Muscle of leg (tissue), 16 donors: ENCODE measurements at places on chromosomes 12 and 14. TPM values are rescaled to one million over a fixed set of nuclear protein-coding genes. Genes with fewer than 3 reads are reported as not detected.

- peaks cover 17% of the 10 kb centered on the region for H3K4me1 ChIP-seq
- H3K36me3 ChIP-seq = peaks cover 57% of the 10 kb centered on the region
- H3K27ac ChIP-seq = no peak overlapping the region
- H3K27me3 ChIP-seq = no peaks in the 10 kb centered on the region
- H3K4me3 ChIP-seq = no peak overlapping the region
These were observed 2.0 kb downstream of the CHMP4A start for GRCh38 chr14:24211311-24211710.

DNA sequence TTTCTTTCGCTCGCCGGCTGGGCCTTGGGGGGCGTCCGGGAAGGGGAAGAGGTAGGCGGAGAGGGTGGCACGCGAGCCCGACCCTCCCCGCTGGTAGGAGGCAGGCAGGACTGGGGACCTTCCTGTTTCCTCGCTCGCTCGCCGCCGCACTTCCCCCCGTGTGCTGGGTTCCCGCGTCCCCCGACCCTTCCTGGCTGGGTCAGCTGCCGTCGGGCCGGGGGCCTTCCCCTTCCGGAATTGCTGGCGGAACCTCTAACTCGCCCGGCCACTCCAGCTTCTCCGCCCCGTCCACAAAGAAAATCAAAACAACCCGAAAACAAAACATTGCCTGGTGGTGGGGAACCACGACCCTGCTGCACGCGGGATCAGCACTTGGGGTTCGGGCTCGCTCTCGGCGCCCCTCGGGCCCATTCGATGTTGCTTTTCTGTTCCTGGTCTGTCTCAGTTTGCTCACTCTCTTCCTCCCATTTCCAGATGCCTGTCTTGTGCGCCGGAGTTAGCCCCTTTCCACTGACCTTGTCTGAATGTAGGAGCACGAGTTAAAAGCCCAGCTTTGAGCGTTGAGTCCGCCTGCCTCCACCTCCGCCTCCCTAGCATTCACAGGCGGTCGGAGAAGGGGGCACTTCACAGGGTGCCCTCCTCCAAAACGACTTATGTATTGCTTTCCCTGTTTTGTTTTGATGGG lies 581 bp downstream of the PAPOLA start:
- H3K4me1 ChIP-seq = peaks cover 10% of the 10 kb centered on the region
- peak overlapping the region; percentile 98 for H3K27ac ChIP-seq
- H3K36me3 ChIP-seq = no peaks in the 10 kb centered on the region
- no peaks in the 10 kb centered on the region for H3K27me3 ChIP-seq
- DNase-seq = peak; percentile 81
- H3K4me3 ChIP-seq = peak overlapping the region; percentile 96

DNA sequence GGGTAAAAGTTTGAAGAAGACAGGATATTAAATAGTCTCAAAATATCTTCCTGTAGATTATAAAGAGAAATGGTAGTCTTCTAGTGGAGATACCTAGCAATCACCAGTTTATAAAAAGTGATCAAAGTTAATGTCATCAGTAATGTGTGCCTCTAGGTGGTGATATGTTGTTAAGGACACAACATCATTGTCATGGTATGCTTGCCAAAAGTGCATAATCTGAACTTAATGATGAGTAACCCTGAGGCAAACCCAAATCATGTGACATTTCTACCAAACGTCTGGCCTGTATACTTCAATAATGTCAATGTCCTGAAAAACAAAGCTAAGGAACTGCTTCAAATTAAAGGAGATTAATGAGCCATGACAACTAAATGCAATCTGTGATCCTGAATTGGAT lies 214.7 kb downstream of the PHLDA1 start:
- H3K4me3 ChIP-seq = no peak overlapping the region
- H3K36me3 ChIP-seq = no peaks in the 10 kb centered on the region
- peak; percentile 16 for DNase-seq
- no peak overlapping the region for H3K27ac ChIP-seq
- no peaks in the 10 kb centered on the region for H3K27me3 ChIP-seq
- H3K4me1 ChIP-seq = peaks cover 26% of the 10 kb centered on the region

DNA sequence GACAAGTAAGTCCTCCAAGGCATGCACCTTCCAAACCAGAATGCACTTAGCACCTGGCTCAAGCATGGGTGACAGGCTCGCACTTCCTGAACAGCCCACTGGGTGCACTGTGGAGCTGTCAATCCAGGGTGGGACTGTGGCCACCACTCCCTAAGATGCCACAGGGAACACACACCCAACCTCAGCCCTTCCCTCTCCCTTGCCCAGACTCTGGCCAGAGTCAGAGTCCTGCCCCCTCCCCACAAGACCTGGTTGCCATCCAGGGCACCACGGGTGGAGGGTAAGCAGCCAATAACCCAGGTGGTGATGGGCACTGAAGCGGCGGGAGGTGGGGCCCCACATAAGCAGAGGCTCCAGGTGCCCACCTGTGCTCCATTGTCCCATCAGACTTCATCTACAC lies 160.6 kb downstream of the MYRFL start:
- H3K27me3 ChIP-seq = no peaks in the 10 kb centered on the region
- no peak overlapping the region for H3K27ac ChIP-seq
- H3K4me1 ChIP-seq = peaks cover 10% of the 10 kb centered on the region
- DNase-seq = no peak

DNA sequence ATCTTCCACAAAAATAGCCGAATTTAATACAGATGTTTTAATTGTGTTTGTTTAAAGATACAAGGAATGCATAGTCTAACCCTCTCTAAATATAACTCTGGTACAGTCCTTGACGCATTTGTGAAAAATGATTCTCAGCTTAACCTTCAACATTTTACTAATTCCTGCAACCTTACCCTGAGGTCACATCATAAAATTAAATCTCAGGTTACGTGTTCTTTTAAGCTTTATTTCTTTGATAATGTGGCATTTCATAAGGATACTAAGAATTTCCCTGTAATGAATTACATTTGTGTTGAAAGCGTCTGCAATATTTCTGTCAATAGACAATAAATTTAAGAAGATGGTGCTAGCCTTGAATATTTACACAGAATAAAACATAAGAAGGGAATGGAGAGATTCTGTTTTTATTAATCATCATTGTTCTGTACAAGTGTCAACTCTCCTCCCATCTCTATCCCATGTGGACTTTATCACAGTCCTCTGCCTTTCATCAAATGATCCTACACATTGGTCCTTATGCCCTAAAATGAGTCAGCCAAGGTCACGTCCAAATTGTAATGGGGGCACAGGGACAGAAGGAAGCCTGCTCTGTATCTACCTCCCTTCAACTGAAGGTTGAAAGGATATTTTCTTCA lies 769.3 kb upstream of the FLRT2 start:
- H3K4me1 ChIP-seq = no peaks in the 10 kb centered on the region
- H3K4me3 ChIP-seq = no peak overlapping the region
- H3K27me3 ChIP-seq = no peaks in the 10 kb centered on the region
- H3K36me3 ChIP-seq = no peaks in the 10 kb centered on the region
- no peak overlapping the region for H3K27ac ChIP-seq
- DNase-seq = no peak

DNA sequence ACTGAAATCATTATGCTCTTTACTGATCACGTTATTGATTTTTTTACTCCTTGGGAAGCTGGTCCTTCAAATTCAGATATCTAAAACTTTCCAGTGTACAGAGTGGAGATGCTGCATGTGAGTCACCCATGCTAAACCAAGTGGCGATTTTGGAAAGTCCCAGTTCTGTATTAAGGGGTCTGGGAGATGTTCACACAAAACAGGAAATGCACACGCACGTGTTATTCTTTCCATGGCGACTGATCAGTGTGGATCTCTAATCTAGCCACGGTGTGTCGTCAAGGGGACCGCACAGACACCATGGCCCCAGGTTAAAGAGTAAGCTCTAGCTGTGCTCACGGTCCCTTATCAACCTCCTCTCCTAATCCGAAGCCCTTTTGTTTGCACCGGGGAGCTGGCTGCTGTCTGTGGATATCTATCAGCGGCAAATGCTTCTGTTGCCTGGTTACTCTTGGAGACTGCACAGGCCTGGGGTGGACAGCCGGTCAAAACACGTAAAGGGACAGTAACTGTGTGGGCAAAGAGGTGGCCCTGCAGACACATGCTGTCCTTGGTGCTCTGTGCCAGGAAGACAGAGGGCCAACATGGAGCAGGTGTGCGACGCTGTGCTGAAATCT lies 96.6 kb downstream of the RIMBP2 start:
- H3K4me1 ChIP-seq = no peaks in the 10 kb centered on the region
- no peak overlapping the region for H3K4me3 ChIP-seq
- no peaks in the 10 kb centered on the region for H3K36me3 ChIP-seq
- H3K27ac ChIP-seq = no peak overlapping the region

DNA sequence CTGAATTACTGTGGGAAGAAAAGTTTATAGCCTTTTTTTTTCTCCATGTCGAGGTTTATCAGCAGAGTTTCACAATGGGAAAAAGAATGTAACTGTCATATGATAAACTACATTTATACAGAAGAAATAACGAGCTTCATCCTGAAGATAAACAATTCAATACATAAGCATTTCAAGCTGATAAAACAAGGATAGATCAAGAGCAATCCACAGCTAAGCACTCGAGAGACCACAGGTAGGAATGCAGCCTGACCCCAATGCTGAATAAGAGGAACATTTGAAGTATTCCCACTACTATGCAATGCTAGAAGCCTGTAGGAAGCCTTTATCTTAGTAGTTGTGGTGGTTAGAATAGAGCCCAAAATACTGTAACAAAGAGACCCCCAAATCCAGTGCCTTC lies 32.6 kb upstream of the DAAM1 start:
- no peak overlapping the region for H3K4me3 ChIP-seq
- no peaks in the 10 kb centered on the region for H3K27me3 ChIP-seq
- H3K4me1 ChIP-seq = peaks cover 2% of the 10 kb centered on the region
- no peak overlapping the region for H3K27ac ChIP-seq

DNA sequence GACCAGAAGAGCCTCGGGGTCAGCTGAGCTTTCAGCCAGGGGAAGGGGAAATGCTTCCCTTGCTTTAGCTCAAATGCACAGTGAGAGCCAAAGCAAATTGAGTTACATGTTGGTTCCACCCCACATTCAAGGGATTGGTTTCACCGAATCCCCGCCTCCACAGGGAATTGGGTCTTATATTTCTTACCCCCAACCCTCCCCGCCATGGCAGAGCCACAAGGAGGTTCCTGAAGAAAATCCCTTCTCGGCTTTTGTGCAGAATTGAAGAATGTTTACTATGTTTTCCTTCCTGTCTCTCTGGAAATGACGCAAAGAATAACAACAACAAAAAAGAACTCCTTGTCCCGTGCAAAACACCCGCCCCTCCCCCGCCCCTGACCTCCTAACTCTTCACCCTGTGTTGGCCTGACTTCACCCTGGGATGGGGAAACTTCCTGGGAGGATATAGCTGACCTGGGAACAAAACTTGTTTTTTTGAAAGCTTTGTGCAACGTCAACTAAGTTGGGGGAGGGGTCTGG lies 21.9 kb upstream of the CIPC start:
- H3K36me3 ChIP-seq = no peaks in the 10 kb centered on the region
- no peaks in the 10 kb centered on the region for H3K27me3 ChIP-seq
- peaks cover 18% of the 10 kb centered on the region for H3K4me1 ChIP-seq
- peak overlapping the region; percentile 82 for H3K27ac ChIP-seq
- H3K4me3 ChIP-seq = no peak overlapping the region

- H3K36me3 ChIP-seq = no peaks in the 10 kb centered on the region
- no peaks in the 10 kb centered on the region for H3K4me1 ChIP-seq
- no peaks in the 10 kb centered on the region for H3K27me3 ChIP-seq
- H3K27ac ChIP-seq = no peak overlapping the region
- no peak overlapping the region for H3K4me3 ChIP-seq
- DNase-seq = no peak
These were observed 838.2 kb upstream of the MGAT4C start for GRCh38 chr12:87094356-87094755.

DNA sequence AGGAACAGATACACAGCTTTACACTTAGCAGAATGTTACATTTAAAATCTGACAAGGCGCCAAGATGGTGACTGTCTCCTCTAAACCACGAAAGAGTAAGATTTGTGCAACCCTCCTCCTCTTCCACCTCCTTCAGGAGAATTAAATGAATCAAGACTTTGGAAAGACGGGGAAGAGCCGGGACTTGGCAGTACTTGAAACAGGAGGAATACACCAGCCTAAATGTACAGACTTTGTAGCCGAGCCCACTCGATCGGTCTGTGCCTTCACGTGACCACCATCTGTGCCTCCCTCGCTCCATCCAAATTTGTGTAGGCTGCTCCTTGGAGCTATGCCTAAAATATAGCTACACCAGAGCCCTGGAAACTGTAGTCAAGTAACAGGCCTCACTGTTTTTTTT lies 38.3 kb downstream of the SSPN start:
- H3K27me3 ChIP-seq = no peaks in the 10 kb centered on the region
- peaks cover 2% of the 10 kb centered on the region for H3K36me3 ChIP-seq
- peaks cover 3% of the 10 kb centered on the region for H3K4me1 ChIP-seq
- H3K4me3 ChIP-seq = no peak overlapping the region
- DNase-seq = peak; percentile 91

DNA sequence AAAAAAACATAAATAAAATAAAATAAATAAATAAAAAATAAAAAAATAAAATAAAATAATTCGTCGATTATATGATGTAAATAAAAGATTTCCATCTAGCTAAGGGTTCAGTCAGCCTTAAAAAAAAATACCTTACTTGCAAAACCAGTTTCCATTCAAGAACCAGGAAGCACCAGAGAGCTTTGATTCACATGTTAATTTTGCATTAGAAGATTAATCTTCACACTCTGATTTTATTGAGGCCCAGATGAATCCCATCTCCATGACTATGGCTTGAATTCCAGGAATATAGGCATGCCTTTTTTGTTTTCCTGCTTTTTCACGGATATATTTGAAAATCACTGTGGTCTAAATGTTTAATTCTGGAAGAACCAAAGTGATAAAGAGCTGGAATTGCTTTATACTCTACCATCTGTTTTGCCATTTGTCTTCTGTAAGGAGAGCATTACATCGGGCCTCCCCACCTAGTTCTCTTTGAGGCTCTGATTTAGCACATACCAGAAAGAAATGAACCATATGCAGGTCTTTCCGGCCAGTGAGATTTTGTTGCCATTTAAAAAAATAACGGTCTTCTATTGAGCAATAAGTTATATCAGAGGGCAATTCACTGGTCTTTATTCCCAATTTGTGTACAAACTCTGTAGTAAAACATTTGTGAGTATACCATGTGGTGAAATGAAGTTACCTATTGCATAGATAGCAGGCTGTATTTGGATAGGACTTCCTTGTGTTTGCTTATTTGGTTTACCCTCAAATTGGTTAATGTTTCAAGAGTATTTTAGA lies 175.5 kb downstream of the AEBP2 start:
- no peak overlapping the region for H3K4me3 ChIP-seq
- DNase-seq = no peak
- no peak overlapping the region for H3K27ac ChIP-seq
- no peaks in the 10 kb centered on the region for H3K4me1 ChIP-seq

The ABCC9 gene
- total RNA-seq = 104 TPM

The SNRPF gene
- 16.7 TPM for total RNA-seq

The TTC6 gene
- total RNA-seq = 0.27 TPM

The HNRNPC gene
- total RNA-seq = 425 TPM

The CCDC196 gene
- total RNA-seq = not detected

The IL31 gene
- not detected for total RNA-seq

The SERPINA5 gene
- total RNA-seq = 0.18 TPM

The PAX9 gene
- total RNA-seq = 0.13 TPM

The TMPRSS12 gene
- total RNA-seq = not detected
